Panc1 (cell line): ENCODE measurements at places on chromosomes 16 and 17. TPM values are rescaled to one million over a fixed set of nuclear protein-coding genes. Genes with fewer than 3 reads are reported as not detected.

GRCh38 chr16:83271970-83272575 is 535.7 kb upstream of the HSBP1 start:
- DNase-seq = no peak

The SLC16A11 gene
- total RNA-seq = not detected

GRCh38 chr17:34606763-34607162 is 27.4 kb downstream of the TMEM132E start:
- no peak for DNase-seq

GRCh38 chr16:57038166-57038565 is 48.8 kb downstream of the NLRC5 start:
- DNase-seq = no peak

The CDH5 gene
- total RNA-seq = 0.18 TPM

GRCh38 chr16:81779536-81780320 is 637 bp downstream of the PLCG2 start:
- no peak for DNase-seq

The KRTAP1-1 gene
- total RNA-seq = not detected

DNA sequence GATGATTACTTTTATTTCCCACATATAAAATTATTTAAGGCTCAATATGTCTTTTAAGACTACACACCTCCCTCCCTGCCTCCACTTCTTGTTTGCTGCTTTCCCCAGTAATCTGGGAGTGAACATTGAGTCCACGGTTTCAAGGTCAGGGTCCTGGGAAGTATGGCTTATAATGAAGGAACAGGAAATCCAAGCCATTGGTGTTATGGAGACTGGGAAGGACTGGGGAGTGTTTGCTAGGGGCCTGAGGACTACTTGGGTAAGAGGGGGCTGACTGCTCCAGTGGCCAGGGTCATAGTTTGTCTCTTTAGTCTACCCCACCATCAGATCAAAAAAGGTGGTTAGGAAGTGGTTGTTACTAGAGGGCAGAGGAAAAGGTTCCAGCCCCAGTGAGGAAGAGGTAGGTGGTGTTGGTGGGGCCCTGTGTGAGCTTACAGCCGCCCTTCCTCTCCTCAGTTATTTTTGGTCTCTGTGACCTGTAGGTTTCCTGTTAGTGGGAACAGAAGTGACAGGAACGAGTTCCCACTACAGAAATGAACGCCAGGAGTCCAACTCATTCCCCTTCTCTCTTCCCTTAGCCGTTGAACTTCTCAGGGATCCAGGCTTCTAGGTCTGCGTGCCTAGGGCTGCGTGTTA is 742 bp upstream of the SLC16A13 start:
- DNase-seq = no peak
